ENCODE measurements at places on chromosomes 2 and 18.

DNA sequence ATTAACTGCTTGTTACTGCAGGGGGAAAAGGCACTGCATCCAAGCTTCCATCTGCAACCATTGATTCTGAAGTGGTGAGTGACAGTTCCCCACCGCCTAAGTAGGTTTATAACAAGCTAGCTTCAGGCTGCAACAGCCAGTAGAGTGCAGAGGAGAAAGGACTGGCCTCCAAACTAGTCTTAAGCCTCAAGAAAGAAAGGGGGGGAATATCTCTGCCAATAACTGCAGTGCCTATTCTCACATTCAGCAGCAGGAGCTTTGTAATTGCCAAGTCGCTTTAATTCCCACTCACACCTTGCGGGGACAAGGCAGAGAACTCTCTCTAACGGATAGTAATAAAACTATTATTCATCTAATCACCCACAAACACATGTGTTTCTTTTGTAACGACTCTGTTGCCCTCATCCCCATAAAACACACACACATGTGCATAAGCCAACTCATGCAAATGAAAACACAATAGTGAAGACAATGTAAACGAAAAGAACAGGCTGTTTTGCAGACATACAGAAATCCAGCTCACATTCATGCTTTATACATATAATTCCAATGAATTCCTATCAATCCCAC, 1963.3 kb upstream of the PIK3C3 start:
- DNase-seq = no peak

DNA sequence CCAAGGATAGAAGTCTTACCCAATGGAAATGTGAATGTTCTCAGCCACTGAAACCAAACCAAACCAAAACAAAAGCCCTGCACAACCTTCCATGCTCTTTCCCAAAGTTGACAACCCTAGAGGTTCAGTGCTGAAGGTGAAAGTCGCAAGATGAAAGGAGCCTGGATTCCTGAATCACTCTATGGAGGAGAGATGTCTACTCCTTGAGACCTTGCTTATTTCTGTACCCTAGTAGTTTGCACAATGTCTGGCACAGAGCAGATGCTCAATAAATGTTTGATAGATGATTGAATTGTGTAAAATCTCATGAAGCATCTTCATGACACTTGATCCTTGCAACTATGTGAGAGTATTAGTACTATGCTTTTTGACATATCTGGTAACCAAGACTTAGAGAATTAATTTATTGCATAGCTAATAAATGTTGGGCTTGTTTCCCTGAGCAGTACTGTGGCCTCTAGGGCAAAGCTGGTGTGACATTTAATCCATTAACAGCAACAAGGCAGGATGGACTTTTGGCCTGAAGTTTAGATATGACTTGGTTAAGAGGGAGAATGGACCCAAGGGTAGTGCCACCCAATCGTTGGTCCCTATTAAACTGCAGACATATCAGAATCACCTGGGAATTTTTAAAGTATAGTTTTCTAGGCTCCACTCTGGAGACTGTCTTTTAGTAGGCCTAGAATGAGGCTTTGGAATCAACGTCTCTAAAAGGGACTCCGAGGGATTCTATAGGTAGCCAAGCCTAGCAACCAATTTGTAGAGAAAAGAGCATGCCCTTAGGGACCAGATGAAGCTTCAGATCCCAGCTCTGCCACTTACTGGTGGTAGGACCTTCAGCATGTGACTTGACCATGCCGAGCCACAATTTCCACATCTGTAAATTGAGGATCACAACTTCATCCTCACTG, 145.9 kb downstream of the DDX1 start:
- DNase-seq = no peak

GRCh38 chr18:22538426-22538825, 120.7 kb upstream of the CTAGE1 start:
- DNase-seq = peak; percentile 63

DNA sequence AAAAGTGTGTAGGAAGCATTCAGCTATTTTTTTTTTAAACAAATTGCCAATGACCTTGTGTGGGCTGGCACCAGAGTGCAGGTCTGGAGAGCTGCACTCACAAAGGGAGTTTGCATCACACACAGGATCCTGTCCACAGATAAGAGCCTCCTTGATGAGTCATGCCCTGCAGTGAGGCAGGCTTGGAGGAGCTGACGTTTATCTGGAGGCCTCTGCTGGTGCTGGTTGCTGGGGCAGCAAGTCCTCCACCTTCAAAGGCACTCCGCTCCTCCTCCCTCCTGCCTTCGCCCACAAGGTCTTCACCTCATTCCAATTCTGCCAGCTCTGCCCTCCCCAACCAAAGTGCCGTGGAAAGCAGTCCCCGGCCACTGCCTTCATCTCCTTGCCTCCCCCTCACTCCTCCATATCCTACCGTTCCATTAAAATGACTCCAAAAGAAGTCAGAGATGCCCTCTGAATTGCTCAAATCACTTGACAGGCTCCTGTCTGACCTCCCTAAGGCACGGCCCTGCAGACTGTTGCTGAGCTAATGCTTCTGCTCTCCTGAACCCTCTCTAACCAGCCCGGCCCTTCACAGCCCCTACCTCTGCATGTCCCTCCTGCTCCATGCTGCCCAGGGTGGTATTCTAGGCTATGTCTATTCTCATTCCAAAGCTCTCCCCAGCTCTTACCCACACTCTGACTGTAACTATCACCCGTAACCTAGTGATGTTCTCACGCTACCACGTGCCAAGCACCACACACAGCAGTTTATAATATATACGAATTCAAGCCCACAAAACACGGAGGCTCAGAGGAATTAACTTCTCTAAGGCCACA, 30.9 kb downstream of the LONRF2 start:
- no peak for DNase-seq

DNA sequence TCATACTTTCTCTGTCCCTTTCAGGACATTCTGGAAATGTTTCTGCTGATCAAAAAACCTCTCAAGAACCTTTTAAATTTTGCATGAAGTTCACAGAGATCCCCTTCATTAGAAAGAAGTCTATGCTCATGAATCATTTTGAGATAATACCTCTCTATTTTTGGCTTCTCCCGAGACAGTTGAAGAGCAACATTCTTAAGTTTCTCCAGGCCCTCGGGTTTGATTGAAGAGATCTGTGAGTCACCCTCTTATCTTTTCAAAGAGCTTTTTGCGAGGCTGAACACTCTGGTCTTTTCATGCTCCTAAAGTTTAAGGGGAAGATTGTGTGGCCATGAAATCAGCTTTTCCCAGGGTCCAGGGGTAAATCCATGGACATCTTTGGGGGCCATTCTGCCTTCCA, 354.2 kb downstream of the FBXO15 start:
- no peak for DNase-seq

Measured in sciatic nerve (tissue), 2 donors.